Osteoblast (primary cell): ENCODE measurements at places on chromosomes 12 and 14.
A peak's percentile ranks its signal among the peaks of the same experiment; 100 is the strongest.

GRCh38 chr12:109767456-109767855 lies 53.8 kb downstream of the FAM222A start:
- DNase-seq = no peak

GRCh38 chr14:81005540-81006228 lies 50.3 kb downstream of the TSHR start:
- DNase-seq = no peak

- DNase-seq = no peak
Observed at GRCh38 chr12:2475984-2476383, 318.8 kb upstream of the FKBP4 start.

- DNase-seq = no peak
Observed at GRCh38 chr12:104890476-104891096, 67.5 kb downstream of the SLC41A2 start.

DNA sequence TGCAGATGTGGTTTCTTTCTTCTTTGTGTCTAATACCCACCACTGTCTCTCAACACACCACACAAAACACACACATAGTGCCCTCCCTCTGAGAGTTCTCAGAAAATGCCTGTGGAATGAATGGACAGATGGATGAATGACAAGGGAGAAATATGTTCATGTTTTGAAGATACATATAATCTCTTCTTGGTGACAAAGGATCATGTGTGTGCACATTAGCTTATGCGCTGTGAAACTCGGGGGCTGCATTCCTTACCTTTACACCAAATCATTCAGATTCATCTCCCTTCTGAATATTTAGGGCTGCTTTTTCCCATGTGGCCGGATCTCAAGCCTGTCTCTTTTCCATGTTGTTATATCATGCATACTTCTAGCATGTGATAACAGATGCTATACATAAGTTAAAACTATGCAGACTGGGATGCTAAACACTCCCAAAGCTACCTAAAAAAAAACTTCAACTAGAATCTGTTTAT lies 111.4 kb downstream of the EPS8 start:
- DNase-seq = peak; percentile 77

GRCh38 chr12:81798294-81798693 lies 39.1 kb upstream of the PPFIA2 start:
- DNase-seq = no peak

GRCh38 chr12:60112763-60113162 lies 516.9 kb downstream of the SLC16A7 start:
- DNase-seq = no peak

- no peak for DNase-seq
Observed at GRCh38 chr12:125324861-125325490, 259.7 kb downstream of the AACS start.

DNA sequence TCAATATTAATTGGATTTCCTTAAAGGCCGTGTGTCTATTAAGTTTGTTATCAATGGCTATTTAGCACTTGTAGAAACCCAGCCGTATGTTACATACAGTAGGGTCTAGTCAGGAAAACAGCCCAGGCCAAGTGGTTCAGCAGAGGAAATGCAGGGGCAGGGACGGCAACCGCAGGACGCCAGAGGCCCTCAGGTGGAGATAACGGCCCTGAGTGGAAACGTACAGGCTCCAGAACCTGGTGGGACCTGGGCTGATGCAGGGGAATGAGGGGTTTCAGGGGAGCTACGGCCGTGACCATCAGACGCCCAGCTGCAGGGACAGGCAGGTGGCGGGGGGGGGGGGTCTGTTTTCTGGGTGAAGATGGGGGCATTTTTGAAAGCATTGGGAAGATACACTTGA lies 3.7 kb upstream of the ANKLE2 start:
- peak; percentile 13 for DNase-seq

- DNase-seq = no peak
Observed at GRCh38 chr12:2494486-2495192, 300.1 kb upstream of the FKBP4 start.

DNA sequence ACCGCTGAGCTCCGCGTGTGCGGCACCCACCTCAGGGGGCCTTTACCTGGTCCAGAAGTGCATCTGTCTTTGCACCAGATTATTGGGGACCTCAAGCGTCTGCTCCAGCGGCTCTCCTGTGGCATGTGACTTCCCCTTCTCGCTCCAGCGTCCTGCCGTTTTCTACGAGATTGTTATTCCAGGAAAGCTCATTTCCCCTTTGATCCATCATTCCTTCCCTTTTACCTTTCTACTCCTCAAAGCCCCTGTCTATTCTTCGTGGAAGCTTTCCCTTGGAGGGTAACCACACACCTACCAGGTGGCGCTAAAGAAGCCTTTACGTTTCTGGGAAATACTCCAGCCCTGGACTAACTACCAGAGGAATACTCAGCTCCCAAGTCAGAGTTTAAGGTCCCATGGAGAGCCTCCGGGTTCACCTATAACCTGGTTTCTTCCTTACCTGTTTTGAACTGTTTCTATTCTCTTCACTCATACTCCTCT lies 1.5 kb downstream of the FKBP4 start:
- DNase-seq = peak; percentile 93

DNA sequence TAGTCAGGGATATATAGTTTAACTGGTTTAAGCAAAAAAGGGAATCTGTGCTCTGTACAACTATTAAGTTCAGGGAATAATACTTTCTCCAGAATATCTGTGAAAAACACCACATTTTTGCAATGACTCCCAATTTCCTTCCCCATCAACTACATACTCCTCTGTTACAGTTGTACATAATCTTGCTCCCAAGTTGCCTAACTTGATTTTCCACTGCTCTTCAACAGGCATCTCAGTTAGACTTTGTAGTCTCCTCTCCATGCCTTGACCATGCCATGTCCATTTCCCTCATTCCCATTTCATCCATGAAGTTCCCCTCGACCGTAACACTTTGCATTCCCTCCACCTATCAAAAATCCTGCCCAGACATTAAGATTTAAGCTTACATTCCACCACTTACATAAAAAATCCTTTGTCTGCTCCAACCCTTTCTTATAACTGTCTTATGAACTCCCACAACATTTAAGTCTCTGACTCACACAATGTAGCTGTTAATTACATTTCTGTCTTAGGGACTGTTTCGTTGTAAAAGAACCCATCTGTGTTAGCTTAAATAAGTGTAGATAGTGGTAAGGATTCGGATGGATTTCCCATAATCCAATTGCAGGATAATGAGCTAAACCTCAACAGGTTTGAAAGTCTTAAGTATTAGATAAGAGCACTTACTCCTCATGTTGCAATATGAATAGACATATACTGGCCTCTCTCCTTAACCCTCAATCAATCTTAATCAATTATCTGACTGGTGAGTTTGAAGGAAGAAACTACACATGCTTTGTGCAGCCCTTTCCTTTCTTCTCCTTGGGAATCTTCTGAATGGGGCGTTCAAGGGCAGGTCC lies 156.5 kb downstream of the PAWR start:
- no peak for DNase-seq

DNA sequence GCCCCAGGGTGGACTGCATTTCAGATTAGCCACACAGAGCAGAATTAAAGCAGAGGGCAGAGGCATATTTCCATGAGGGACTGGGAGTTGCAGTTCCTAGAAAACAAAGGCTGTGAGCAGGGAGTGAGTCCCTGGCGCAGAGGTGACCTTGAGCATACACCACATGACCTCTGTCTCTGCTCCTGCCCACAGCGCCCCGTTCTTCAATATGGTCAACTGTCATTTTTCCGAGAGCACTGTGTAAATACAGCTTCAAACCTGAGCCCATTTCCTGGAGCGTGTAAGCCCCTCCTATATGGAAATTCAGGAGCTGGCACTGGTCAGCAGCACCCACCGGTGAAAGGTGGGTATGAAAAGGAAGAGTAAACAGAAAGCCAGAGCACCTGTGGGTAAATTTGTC lies 192.2 kb upstream of the PELI2 start:
- no peak for DNase-seq

DNA sequence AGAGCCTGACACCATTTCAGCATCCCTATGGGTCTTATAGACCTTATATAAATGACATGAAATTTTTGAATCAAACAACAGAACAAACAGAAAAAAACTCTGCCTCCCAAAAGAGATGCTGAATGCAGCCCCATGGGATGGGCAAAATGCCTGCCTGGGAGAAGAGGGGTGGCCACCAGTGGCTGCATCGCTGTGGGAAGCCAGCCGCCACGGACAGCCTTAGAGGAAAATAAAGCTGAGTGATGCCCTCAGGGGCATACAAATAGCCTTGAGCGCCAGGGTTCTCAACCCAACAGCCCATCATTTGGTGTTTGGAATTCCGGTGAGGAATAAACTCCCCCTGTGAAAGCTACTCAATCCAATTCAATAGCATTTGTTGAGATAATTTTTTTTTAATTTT lies 22.9 kb downstream of the SYNE3 start:
- no peak for DNase-seq
